ENCODE measurements at places on chromosomes 6 and 20.

DNA sequence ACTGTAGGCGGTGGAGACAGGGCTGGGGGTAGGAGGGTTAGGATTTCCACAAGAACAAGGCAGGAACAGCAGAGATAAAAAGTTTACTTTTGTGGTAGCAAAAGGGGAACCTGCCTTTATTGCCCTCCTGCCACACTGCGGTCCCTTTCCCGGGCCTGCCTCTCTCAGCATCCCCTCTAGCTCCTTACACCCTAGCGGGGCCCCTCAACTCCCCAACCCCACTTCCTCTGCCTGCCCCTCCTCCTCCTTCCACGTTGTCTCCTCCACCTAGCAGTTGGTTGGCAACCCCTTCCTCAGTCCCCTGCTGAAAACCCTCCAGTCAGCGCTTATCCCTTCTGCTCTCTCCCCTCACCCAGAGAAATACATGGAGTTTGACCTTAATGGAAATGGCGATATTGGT, 714 bp downstream of the AIF1 start:
- DNase-seq = no peak

GRCh38 chr6:52517502-52518278, 59.2 kb downstream of the TRAM2 start:
- DNase-seq = no peak

GRCh38 chr6:165701564-165702354, 38.7 kb upstream of the PDE10A start:
- DNase-seq = no peak

DNA sequence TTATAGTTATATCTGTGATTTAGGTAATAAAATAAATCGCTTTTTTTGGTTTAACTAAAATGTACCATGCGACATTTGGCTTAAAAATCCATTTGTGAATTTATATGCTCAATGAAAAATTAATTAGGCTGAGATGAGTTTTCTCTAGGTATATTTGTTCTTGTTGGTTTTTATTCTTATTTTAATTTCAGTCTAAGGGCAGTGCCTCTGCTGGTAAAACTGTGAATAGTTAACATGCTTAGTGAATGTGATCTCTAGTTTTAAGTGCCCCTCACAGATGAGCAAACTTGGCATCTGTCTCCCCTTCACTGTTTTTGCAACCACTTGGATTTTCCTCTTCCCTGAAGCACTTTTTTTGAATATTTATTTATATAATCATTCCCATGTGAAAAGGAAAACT, 822.7 kb downstream of the GRIK2 start:
- no peak for DNase-seq

- DNase-seq = no peak
These were observed 9.8 kb downstream of the RBCK1 start for GRCh38 chr20:417801-418342.

DNA sequence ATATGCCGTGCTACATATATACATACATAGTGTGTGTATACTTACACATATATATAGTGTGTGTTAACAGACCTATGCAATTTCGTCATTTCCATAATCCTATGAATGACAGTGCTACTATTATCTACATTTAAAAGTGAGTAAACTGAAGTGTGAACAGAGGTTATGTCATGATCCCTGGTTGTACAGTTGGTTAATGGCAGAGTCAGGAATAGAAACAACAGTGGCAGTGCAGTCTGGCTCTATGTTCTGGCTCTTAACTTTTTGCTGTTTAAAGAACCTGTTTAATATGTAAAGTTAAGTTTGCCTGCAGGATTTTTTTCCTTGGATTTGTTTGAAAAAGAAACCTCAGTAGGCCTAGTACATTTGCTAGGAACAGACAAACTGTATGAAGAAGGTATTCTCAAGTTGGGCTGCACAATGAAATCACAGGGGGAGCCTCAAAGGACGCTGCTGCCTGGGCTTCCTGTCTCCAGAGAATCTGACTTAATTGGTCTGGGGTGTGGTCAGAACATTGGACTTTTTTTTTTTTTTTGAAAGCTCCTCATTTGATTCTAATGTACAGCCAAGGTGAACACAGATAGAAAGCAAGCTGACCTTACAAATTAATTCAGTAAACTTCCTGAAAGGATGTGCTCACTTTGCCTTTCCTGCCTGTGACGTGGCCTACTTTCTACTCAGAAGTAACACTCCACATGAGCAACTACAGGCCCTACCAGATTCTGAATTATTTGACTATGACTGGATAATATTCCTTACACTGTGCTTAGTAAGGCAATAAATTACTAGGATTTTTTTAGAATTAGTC, 29.4 kb downstream of the PLCB1 start:
- DNase-seq = no peak

DNA sequence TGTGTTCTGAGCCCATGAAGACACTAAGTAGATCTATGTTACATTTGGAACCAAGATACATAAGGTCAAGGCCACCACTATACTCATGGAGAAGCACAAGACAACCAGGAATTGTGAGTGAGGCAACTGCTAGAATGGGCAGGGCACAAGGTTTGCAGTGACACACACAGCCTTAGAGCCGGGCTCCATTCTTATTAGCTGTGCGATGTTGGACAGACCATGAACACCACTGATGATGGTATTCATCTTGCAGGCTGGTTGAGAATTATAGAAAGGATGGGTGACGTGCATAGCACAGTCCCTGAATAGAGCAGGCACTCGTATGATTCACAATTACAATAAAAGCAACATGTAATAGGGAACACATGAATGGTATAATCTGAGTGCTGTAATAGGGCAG, 172.4 kb downstream of the GJA10 start:
- no peak for DNase-seq

DNA sequence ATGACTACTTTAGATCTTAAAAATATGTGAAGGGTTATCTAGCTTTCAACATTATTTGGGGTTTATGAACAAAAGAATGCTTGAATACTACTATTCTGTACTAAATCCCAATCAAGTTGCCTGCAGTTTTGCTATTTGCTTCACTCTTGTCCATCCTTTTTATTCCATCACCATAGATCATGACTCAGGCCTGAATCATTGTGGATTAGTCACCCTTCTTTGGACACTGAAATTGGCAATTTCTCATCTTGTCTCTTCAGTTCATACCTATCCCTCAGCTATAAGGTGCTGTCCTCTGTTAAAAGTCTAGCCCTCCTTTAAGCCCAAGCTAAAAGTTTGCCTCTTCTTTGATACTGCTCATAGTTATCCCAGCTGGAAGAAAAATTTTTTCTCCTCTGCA, 199.1 kb downstream of the CENPW start:
- no peak for DNase-seq

GRCh38 chr6:82270881-82271635, 23.5 kb upstream of the IBTK start:
- DNase-seq = no peak

GRCh38 chr6:139344186-139344963, 30.1 kb downstream of the CITED2 start:
- no peak for DNase-seq

- no peak for DNase-seq
These were observed 81.4 kb upstream of the TCF21 start for GRCh38 chr6:133807501-133807900.

- DNase-seq = no peak
These were observed 4.4 kb downstream of the NCOA5 start for GRCh38 chr20:46085179-46085851.

GRCh38 chr6:148249679-148250375, 92.8 kb upstream of the SASH1 start:
- no peak for DNase-seq

DNA sequence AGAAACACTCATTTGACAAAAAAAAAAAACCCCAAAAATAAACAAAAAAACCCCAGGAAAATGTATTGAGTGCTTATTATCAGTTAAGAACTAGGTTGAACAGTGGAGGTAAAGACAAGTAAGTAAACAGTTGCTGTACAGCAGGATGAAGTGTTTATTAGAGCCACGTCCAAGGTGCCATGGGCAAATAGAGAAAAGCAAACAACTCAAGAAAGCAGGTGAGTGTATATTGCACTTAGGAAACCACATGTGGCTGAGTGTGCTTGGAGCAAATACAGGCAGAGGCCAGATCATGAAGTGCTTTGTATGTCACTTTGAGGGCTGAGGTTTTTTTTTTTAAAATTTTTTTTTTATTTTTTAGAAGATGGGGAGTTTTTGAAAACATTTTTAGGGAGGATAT, 98.3 kb downstream of the MACROD2 start:
- DNase-seq = no peak

- no peak for DNase-seq
These were observed 72.7 kb downstream of the SOX4 start for GRCh38 chr6:21666201-21666691.

GRCh38 chr6:165487347-165487746, 175.7 kb downstream of the PDE10A start:
- DNase-seq = no peak

DNA sequence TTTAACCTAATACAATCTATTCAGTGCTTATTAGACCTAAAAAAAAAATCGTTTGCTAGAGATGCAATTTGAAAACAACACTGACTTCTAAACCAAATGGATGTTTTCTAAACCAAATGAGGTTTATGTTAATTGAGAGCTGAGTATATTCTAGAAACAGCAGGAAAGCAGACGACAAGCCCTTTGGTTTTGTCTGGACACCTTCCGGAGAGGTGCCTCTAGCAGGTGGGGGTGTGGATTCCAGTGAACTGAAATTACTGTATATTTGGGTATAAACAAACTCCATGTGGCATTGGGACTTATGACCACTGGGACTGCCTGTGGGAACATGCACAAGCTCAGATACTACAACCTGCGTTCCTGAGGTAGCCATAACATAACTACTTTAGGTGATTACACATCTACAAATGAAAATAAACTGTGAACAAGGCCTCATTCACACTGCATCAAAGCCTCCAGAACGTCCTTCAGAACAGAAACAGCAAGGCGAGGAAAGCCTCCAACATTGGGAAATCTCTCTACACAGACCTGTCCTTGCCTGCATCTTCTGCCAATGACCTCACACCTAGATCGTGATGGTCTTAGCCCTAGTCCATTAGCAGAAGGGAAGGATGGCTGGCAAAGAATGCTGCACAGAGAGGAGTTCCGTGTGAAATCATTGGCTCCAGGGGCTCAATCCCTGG, 206.8 kb upstream of the FOXQ1 start:
- no peak for DNase-seq

DNA sequence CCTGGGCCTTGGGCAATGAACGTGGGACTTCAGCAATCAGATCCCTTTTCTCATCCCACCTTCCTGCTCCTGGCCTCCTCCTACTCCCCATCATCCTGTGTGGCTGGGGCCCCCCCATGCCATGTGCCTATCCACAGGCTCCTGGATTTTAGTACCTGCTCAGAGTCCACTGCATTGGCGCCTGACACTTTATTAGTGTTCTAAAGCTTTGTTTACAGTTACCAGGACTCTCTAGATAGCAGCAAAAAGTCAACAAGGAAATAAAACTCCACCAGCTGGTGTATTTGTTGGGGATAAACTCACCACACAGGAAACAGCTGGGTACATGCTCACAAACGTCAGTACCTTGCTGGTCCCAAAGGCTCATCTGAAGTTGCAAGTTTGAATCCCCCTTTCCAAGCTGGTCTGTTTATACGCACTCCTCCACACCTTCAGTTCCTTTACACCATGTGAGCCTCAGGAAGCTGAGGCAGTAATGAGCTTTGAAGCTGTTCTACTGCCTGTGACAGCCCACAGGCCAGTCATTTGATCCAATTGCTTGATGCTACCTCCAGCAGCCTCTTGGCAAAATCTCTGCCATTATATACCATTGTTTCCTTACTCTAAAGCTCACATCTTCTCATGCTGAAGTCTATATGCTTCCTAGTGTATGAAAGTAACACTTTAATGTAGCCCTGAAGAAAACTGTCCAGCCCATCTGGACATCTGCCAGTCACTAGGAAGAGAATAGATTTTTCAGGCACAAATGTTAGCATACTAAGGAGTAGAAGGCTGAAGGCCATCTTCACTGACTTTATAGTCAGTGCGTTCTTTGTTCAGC, 76.6 kb downstream of the ANKEF1 start:
- no peak for DNase-seq

GRCh38 chr20:46648903-46649649, 2.2 kb downstream of the SLC13A3 start:
- DNase-seq = no peak

- DNase-seq = no peak
These were observed 18.8 kb downstream of the PARD6B start for GRCh38 chr20:50750145-50750671.

- no peak for DNase-seq
These were observed 35.3 kb upstream of the SLC22A3 start for GRCh38 chr6:160312900-160313299.

- DNase-seq = no peak
These were observed 129.4 kb upstream of the RIN2 start for GRCh38 chr20:19628570-19629134.

DNA sequence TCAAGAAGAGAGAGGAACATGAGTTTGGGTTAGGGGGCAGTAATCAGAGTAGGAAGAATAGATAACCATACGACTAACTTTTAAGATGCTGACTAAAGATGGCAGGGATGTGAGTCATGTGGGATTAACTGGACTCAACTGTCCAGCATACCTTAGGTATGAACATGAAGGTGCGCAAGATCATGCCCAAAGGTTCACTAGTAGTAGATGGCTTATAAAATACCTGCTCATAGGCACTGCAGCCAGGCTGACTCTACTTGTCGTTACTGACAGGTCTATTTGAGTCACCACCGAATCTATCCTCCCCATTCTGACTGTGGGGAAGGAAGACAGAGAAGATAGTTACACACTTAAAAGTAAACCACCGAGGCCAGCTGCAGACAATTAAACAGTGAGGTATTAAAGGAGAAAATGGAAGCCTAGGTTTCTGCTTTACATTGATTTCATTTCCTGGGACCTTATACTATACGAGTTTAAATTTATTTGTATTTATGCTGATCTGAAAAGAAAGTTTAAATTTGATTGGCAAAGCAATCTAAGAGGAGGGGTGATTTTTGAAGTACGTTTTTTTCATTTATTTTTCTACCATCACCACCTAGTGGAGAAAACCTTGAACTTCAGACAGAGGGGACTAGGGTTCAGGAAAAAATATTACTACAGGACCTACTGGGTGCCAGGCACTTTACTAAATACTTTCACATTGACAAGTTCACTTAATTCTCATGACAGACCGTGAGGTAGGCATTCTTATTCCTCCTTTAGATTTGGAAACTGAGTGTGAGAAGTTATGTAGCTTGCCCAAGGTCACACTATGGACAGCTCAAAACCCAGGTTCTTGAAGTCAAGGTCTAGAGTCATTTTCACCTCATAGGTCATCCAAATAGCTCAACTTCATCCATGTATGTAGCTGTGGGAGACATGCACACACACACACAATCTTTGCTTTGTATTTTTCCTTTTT, 4.0 kb upstream of the WRNIP1 start:
- DNase-seq = no peak

GRCh38 chr6:8334113-8334512, 101.2 kb downstream of the SLC35B3 start:
- DNase-seq = no peak

DNA sequence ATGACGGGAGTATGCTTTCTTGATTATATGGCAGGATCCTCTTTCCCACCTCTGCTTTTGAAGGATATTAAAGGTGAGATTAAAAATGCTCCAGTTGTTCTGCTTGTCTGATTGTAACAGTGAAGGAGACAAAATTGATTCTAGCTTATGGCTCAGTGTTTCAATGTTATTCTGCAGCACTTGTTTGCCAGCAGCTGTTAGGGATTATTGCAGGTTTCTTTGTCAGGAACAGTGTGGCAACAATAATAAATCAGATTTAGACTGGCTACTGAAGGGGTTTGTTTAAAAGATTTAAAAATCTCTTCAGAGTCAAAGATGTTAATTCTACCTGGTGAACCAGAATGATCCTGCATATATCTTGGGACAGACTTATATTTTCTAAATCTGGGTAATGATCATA, 126.9 kb downstream of the LAMA2 start:
- DNase-seq = no peak
